Stomach (tissue), 19 donors: ENCODE measurements at places on chromosomes 4 and X.

DNA sequence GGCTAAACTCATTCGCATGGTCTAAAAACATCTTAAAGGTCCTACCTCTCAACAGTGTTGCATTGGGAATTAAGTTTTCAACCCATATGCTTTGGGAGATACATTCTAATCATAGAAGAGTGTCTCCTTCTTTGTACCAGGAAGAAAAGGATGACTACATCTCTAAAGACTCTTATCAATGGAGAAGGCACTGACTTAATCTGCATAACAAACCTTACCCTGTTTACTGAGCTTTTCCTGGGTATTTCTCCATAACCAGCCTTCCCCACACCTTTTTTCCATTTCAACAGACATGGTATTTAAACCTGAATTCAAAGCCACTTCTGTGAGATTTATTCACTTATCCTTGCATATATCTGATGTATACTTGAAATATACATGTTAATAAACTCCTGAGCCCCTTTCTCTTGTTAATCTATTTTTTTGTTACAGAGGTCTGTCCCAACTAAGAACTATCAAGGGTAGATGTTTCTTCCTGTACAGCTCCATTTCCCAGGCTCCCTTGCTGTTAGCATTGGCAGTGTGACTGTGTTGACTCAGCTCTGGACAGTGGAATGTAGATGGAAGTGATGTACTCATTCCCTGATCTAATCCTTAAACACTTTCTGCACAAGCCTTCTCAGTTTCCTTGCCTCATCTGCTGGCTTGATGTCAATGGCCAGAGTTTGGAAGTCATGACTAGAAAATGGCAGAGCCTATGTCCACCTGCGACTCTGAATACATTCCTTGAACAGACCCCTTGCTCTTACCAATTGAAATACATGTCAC, 148.9 kb upstream of the CPEB2 start:
- DNase-seq = no peak

GRCh38 chr4:23547096-23547495, 342.8 kb downstream of the PPARGC1A start:
- DNase-seq = no peak

- peak; percentile 71 for DNase-seq
These were observed 2.7 kb downstream of the RASL11B start for GRCh38 chr4:52864793-52865192.

- no peak for DNase-seq
These were observed 692.4 kb downstream of the PCDH19 start for GRCh38 chrX:99717716-99718115.

DNA sequence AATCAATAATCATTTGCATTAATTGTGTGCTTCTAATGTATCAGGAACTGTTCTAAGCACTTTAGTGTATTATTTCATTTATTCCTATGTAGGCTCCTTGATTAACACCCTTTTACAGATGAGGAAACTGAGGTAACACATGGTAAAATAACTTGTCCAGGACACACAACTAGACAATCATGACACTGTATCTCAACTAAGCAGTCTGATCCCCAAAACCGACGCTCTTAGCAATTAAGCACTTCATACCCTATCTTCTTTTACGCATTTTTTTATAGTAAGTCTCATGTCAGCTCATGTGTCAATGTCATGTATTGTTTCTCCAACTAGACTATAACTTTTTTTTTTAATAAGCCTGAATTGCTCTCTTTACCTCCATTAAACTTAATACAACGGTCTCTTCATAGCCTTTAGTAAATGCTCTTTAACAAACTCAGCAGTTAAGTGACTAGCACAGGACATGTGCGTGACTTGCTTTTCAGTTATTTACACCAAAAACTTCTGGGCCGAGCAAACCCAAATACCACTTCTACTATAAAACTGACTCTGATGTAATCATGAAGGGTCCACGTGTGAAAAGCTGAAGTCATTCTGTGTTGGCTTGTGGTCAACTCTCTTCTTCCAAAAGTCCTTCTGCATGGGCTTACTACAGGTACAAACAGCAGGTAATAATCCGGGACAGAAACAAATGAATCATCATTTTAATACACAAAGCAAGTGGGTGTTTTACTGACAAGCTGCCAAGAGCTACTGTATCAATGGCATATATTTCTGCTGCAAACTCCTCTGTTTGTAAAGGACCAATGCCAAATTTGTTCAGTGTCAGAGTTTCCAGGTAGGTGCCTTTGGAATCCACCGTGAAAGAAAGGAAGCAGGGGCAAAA, 7.9 kb upstream of the AMBN start:
- peak; percentile 89 for DNase-seq

- no peak for DNase-seq
These were observed 1.2 kb upstream of the BLTP1 start for GRCh38 chr4:122150931-122151330.

DNA sequence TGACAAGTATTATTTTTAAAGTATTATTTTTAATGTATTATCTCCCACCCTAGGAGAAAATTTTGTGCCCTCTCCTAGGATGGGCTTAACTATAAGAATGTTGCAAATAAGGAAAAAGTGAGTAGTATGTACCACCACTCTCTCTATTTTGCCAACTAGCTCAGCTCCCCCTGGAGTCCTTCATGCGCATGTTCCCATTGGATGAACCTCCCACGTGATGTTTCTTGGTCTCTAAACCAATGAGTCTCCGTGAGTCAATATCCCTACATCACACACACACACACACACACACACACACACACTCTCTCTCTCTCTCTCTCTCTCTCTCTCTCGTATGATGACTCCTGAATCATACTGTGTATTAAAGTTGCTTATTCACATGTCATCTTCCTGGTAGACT, 129.7 kb upstream of the ZFP42 start:
- DNase-seq = no peak

GRCh38 chr4:52010986-52011385, 9.2 kb downstream of the LRRC66 start:
- DNase-seq = no peak

DNA sequence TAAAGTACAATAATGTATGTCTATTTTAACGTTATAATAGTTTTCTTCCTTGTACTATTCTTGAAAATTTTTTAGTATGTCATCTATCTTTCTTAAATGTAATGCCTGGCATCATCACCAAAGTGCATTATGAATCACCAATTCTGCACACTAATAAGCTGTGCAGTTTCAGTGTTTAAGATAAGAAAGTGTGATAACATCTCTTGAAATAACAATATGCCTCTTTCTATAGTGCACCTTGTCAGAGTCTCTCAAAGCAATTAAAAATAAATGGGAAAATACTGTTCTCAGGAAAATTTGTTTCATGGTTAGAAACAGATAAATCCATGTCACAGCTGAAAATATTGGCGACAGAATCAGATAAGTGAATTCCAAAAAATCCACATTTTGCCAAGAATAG, 457.4 kb upstream of the PCDH10 start:
- DNase-seq = no peak

- DNase-seq = no peak
These were observed 79.4 kb downstream of the FAM193A start for GRCh38 chr4:2615821-2616220.

- DNase-seq = no peak
These were observed 293.5 kb downstream of the OPHN1 start for GRCh38 chrX:68139791-68140190.

DNA sequence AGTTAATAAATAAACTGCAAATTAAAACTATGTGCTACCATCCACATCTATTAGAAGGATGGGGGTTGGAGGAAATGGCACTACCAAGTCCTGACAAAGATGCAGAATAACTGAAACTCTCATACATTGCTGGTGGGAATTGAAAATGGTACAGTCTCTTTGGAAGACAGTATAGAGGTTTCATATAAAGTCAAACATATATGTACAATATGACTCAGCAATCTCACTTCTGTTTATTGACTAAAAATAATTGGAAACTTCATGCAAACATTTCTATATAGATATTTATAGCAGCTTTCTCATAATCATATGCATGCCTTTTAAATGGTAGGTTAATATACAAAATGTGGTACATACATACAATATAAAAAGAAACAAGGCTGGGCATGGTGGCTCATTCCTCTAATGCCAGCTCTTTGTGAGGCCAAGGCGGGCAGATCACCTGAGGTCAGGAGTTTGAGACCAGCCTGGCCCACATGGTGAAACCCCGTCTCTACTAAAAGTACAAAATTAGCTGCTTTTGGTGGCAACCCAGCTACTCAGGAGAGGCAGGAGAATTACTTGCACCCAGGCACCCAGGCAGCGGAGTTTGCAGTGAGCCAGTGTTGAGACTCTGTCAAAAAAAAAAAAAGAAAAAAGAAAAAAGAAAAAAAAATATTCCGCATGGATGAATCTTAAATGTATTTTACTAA, 225.0 kb upstream of the CXXC4 start:
- no peak for DNase-seq

- DNase-seq = peak; percentile 37
These were observed 65.6 kb downstream of the MRPL1 start for GRCh38 chr4:77927991-77928925.

GRCh38 chr4:74878323-74878722, 54.6 kb upstream of the PARM1 start:
- DNase-seq = no peak

DNA sequence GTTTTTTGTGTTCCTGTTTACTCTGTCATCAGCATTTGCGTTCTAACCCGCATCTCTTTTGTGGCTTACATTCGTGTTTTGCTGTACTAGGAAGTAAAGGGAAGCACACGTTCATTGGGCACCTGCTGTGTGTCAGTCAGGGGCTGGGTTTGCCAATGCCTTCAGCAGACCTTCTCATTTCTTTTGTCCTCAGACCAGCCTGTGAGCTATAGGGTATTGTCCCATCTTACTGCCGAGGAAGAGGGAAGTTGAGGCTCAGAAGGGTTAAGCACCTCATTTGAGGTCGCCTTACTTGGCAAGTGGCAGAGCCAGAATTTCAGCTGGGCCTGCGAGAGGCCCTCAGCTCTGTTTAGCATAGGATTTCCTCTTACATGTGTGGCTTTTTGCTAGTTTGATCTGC, 8.7 kb downstream of the TBC1D14 start:
- peak; percentile 59 for DNase-seq

DNA sequence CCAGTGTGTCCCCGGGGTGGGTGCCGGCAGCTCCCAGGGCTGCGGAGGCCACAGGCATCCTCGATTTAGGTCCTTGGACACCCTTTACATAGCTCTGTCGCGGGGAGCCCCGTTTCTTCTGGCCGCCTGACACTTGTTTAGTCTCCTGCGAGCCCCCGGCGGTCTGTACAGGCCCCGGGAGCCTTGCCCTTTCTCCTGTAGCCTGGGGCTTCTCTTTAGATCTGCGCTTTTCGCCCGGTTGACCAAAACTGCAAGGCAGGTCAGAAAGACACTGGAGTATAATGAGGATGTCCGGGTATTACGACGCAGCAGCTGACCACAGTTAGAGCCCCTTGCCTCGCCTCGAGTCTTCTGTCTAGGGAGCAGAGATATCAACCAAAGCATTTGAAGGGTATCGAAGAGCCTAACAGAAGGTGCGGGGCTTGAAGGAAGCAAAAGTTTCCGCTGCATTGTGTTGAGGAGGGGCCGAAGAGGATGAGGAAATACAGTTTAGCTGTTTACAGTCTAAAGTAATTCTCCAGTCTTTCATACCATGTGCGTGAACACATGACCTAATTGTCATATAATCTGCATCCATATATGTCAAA, 479 bp downstream of the BRCC3 start:
- no peak for DNase-seq

- peak; percentile 47 for DNase-seq
These were observed 34.7 kb downstream of the DLG3 start for GRCh38 chrX:70479247-70479921.

GRCh38 chr4:10223782-10224181, 107.2 kb upstream of the WDR1 start:
- DNase-seq = no peak

- DNase-seq = no peak
These were observed 633.5 kb upstream of the FAT1 start for GRCh38 chr4:187357045-187357643.

DNA sequence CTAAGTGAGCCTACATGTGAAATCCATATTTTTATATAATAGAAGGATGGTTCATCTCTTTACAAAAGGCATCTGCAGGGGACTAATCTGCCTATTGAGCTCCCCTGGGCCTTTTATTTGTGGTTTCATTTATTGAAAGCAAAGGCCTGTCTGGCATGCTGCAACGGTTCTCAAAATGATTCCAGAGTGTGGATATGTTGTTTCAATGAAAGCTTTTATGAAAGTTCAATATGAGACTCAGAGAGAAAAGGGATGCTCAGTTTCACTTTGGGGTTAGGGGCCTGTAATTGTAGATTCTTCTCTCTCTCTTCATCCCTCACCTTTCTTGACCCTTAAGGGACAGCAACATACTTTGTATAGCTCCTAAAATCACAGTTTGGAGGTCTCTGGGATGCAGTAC, 204.2 kb upstream of the CASK start:
- DNase-seq = no peak

DNA sequence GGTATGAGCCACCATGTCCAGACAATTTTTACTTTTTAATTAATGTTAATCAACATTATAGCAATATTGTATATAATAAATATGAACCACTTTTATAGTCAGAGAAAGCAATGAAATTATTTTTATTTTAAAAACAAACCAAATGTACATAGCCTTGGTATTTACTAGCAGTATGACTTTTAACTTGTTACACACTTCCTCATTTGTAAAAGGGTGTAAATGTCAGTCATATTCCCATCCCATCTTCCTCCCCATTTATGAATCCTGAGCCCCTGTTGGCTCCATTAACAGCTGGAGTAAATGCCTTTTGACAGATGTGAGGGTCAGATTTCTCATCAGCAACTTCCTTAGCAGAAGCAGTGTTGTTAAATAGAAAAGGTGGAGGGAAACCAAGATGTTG, 179.6 kb upstream of the SPRY1 start:
- no peak for DNase-seq

- no peak for DNase-seq
These were observed 16.0 kb upstream of the FAM149A start for GRCh38 chr4:186088523-186088922.

DNA sequence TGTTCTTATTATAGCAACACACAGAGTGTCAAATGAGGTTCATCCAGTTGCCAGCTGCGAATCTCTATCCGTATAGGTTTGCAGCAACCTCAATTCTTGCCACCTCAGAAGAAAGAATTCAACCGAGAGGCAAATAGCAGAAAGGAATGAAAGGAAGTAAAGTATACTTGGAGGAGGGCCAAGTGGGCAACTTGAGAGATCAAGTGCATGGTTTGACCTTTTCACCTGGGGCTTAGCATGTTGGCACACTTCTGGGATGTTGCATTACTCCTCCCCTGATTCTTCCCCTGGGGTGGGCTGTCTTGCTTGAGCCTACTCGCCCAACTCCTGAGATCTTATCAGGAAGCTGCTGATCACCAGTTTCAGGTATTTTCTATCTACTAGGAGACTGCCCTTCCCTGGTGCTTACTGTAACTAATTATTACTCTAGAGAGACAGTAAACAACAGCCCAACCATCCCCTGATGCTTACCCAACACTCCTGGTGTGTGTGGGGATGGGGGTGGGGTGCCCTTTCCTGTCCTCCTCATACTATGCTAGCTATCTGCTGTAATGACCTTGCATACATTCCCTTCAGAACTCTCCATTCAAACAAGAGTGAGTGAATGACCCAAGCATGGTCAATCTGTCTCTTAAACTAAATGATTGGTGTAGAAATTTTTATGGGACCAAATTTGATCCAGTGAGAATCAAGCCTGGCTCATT, 7.3 kb upstream of the TMEM33 start:
- DNase-seq = no peak
